ENCODE measurements at places on chromosomes 4 and X. TPM values are rescaled to one million over a fixed set of nuclear protein-coding genes. Genes with fewer than 3 reads are reported as not detected.

Gene ACSL4
- 50.4 TPM for total RNA-seq

Gene AKAP4
- total RNA-seq = not detected

Gene FGF2
- total RNA-seq = 3.3 TPM

Gene GAGE1
- total RNA-seq = 0.20 TPM

Gene UBE2K
- total RNA-seq = 23.4 TPM

Gene HNRNPD
- total RNA-seq = 40.6 TPM

Gene MAGEA4
- 0.60 TPM for total RNA-seq

Gene NBDY
- total RNA-seq = 25.6 TPM

Gene WAS
- total RNA-seq = 0.84 TPM

Gene COL4A5
- 4.6 TPM for total RNA-seq

Gene AFM
- 0.10 TPM for total RNA-seq

Gene KLF8
- 3.4 TPM for total RNA-seq
